Stimulated activated CD8-positive, alpha-beta memory T cell treated with anti-CD3 and anti-CD28 coated beads, Interleukin-7, amount 100 ng/mL, for 24 hours (primary cell): ENCODE measurements at places on chromosomes 3 and 15.

- no peak for DNase-seq
These were observed 137.4 kb upstream of the UMPS start for GRCh38 chr3:124592658-124593441.

DNA sequence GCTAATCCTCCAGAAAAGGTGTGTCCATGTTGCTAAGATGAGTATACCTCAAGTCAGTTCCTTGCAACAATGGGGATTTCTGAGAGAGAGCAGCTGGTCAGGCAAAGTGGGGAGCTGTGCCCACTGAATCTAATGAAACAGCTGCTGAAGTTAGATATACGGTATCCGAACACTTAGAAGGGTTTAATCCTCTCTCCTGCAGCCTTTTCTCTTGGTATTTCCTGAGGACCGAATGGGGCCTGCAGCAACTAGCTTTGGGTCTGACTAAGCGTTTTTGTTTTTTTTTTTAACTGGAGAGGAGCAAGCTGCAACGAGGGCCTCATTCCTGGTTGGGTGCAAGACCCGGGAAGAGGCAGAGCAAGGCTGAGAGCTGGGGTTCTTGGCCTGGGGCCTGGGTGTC lies 37.6 kb upstream of the BNC1 start:
- no peak for DNase-seq

DNA sequence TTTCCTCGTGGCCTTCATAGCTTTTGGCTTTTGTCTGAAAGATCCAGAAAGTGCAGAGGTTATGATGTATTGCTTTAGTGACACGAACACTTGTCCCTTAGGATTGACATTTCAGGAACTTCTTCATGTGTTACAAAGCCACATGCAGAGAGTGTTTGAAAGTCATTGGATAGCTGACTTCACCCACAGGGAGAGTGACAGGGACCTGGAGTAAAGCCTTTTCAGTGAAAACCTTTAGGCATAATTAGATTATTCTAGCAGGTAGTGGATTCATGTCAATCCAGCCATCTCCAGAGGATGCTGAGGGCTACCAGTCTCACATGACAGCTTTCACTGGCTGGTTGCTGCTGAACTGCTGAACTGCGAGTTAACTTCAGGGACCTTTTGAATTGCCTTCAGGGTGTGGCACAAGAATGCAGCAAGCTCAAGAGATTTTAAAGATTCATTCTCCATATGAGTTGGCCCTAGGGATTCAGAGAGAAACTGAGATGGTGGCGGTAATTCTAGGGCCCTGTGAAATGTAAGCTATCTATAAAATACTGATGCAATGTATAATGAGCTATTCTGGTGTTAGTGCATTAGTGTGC lies 267.0 kb upstream of the GOLIM4 start:
- DNase-seq = no peak

- DNase-seq = no peak
These were observed 581.7 kb downstream of the DIPK2A start for GRCh38 chr3:144553301-144553700.

- DNase-seq = no peak
These were observed 419.8 kb upstream of the THBS1 start for GRCh38 chr15:39161096-39161495.

DNA sequence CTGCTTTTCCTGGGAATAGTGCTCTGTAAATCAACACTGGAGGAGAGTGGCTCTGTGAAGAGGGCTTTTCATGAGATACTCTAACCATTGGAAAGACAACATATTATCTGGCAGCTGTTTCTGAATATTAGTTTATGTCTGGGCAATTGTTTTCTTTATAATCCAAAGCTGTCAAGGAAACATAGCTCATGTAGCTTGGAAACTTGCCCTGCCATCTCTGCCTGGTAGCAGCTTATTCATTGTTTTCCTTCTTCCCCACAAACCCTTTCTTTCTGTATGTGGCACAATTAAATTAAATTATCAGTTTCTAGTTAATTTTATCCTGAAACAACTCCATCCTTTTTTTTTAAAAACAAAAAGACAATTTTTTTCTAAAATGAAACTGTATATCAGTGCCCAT lies 160.0 kb downstream of the EDEM1 start:
- DNase-seq = no peak

DNA sequence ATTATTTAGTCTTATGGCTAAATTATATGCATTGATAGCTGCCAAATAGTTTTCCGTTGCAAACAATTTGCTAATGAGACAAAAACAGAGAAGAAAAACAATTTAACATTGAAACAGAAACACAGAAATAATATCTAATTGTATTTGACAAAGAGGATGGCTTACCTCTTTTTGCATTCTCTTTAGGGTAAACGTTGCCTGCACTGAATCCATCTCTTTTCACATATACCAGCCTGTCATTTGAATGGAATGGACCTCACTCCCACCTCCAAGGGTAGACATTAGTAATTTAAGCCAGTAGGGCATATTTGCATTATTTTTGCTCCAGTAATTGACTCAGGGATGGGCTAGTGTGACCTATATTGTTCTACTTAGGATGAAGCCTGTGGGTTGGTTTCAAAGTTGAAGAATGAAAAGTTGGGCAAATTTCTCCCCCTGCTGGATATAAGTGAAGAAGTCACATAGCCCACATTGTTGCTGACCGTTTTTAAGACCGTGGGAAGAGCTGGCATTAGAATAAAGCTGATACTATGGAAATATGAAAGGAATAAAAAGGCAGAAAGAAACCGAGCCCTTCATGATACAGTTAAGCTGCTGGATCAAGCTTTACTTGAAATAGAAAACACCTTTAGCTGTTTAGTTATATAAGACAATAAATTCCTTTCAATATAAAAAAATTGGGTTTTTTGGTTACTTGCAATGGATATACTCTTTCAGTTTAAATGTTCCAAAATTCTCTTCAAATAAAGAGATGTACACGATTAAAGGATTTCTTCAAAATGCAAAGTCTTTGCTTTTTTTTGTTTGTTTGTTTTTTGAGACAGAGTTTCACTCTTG lies 26.9 kb downstream of the PIERCE2 start:
- DNase-seq = no peak

- DNase-seq = no peak
These were observed 3.3 kb downstream of the OXTR start for GRCh38 chr3:8766148-8766547.

DNA sequence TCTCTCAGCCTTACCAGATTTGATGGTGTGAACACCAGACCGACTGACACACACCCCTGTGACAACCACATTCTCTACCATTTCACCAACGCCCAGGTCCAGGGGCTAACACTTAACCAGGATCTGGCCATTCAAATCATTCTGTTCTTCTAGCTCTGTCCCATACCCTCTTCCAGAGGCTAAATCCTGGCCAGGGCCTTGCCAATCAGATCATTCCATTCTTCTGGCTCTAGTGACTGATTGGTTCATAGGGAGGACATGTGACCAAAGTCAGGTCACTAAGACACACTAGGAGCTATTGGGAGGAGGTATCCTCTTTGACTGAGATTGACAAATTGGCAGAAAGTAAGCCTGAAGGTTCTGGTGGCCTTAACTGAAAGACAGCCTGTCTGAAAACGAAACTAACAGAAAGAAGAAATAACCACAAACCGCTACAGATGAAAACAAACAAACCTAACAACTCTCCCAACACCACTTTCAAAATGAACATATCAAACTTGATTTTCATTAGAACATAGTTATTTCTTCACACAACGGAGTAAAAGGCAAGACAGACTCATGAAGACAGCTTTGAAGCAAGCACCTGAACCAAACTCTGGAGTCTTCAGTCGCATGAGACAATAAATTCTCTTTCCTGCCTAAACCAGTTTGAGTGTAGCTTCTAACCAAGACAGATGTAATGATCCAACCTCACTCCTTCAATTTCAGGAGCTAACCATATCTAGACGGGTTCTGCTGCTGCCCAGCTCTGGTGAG lies 68.5 kb downstream of the TRANK1 start:
- DNase-seq = no peak

DNA sequence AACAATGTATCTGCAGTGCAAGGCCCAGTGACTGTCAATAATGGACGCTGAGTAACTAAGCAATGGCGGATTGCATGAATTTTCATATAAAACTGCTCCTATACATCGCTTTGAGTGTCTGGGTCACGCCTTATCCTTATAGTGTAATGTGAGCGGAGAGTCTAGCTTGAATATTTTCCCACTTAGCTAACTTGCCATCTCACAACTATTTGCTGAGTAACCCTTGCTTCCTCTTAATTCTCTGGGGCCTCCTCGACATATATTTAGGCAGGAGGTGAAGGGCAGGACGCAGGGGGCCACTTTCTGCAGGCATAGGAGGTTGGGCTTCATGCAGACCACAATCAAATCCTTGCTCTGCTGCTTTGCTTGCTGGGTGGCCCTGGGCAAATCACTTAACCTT lies 24.0 kb downstream of the ST8SIA2 start:
- DNase-seq = no peak

- DNase-seq = no peak
These were observed 80.7 kb upstream of the PSMD6 start for GRCh38 chr3:64104006-64104405.

DNA sequence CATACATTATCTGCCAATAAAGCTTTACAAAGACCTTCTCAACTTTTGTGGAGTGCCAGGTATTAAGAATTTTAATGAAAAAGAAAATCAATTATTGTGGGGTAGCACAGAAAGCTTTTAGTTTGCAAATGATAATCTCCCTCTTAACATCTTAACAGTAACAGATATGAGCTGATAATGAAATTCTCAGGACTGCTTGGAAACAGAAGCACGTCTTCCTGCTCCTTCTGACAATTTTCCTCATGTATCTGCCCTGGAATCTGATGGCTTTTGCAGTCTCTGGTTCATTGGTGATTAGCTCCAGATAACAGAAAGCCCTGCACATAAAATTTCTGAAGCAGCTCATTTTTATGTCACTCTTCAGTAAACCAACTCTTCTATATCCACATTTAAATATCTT lies 432.4 kb upstream of the PDZRN3 start:
- no peak for DNase-seq

DNA sequence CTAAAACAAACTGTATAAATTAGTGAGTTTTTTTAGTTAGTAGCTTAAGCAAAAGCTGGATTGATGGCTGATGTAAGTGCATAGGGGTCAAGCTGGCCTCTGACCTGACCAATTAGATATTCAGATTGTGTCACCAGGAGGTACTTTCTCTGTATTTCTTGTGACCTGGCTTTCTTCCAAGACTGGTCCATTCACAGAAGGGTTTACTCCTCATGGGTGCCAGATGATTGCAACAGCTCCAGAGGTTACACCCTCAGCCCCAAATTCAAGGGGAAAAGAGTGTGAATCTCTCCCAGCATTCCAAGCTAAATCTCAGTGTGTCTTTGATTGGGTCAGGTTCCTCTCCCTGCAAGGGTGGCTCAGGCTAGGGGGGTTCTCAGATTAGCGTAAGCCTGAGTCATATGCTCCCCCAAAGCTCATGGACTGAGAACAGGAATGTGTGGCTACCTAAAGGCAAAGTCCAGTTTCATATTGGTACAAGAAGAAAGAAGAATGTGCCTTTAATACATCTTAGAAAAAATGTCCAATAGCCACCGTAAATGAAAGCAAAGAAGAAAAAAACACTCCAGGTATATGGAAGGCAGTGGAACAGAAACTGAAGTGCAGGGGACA lies 16.5 kb downstream of the PML start:
- DNase-seq = no peak

GRCh38 chr3:9750556-9751411 lies 1.0 kb downstream of the OGG1 start:
- DNase-seq = no peak

- no peak for DNase-seq
These were observed 106.1 kb upstream of the COL8A1 start for GRCh38 chr3:99532246-99532645.

GRCh38 chr15:56496635-56497034 lies 31.7 kb upstream of the MNS1 start:
- DNase-seq = no peak

DNA sequence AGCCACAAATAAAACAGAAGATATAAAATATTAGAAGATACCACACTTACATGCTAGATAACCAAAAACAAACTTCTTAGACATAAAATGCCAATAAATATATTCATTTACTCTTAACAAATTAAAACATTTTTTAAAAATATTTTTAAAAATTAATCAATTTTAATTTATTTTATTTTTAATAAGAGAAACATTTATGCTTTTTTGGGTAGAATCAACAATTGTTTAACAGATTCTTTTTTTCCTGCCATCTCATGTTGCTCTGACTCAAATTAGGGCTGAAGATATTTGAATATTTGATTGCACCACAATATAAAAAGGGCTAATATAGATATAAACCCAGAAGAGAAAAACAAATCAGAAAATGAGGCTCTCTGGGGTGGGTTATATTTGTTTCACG lies 172.6 kb downstream of the GOLGA6L6 start:
- DNase-seq = no peak
